ENCODE measurements at places on chromosomes 3 and 15. TPM values are rescaled to one million over a fixed set of nuclear protein-coding genes. Genes with fewer than 3 reads are reported as not detected.

The EPM2AIP1 gene
- total RNA-seq = 12.2 TPM

DNA sequence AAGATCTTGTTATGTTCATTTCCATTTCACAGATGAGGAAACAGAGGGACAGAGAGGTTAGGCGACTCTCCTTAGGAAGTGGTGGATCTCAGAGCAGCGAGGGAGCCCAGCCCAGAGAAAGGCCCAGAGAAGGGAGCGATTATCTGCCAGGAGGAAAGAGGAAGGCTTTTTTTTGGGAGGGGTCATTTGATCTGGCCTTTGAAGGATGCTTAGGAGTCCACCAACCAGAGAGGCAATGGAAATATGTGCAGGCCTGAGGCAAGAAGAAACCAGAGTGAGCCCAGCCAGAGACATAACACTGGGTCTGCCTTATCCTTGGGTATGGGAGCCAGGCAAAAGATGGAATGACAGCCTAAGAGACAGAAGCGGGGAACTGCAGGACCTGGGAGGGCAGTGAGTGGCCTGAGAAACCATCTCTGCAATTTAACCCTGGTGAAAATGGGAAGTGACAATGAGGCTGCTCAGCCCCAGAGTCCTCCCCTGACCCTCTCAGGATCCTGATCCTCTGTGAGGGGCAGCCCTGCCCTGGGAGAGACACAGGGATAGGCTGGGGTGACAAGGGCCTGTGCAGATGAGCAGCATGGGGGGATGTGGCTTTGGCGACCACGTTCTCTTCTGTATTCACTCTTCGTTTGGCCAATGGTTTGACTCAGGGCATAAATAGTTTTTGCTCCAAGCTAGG, 163.2 kb downstream of the WNT7A start:
- no peak for DNase-seq

The KLHL6 gene
- not detected for total RNA-seq

The GNAT1 gene
- 0.50 TPM for total RNA-seq

DNA sequence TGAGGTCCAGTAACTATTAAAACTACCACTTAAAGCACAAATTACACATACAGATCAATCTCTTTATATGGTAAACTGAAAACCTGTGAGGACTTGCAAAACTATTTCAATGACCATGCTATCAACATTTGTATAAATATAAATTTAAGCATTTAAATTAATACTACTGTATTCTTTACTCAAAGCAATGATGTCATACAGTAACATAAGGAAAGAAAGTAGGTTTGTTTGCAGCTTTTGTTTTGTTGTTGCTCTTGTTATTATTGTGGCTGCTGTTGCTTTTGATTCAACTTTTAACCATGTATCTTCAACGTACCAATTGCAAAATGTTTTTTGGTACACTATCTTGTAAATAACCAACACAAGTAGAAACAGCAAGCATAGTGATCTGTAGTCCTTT, 22.0 kb downstream of the CBLB start:
- DNase-seq = no peak

GRCh38 chr3:45689787-45690145, 570 bp downstream of the SACM1L start:
- no peak for DNase-seq
